ENCODE measurements at places on chromosomes 16 and 17.

DNA sequence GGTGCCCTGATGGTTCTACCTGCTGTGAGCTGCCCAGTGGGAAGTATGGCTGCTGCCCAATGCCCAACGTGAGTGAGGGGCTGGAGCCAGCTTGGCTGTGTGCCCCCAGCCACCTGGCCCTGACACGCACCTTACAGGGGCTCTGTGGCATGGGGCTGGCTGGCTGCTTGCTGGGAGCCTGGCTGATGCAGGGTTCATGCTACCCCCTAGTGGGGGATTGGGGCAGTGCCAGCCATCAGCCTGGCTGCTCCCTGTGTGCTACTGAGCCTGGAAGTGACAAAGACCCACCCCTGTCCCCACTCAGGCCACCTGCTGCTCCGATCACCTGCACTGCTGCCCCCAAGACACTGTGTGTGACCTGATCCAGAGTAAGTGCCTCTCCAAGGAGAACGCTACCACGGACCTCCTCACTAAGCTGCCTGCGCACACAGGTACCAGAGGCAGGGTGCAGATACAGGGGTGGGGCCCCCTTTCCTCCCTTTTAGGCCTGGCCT lies 5.7 kb downstream of the GRN start:
- DNase-seq = peak; percentile 86

- DNase-seq = no peak
Observed at GRCh38 chr17:17770632-17771044, 66.1 kb downstream of the SREBF1 start.

GRCh38 chr16:76959166-76959565 lies 231.8 kb upstream of the MON1B start:
- DNase-seq = no peak

GRCh38 chr17:26963163-26963503 lies 330.8 kb upstream of the WSB1 start:
- no peak for DNase-seq

GRCh38 chr16:89823087-89823823 lies 5.0 kb upstream of the SPIRE2 start:
- DNase-seq = no peak

GRCh38 chr17:8654822-8655221 lies 24.3 kb upstream of the MYH10 start:
- no peak for DNase-seq

GRCh38 chr17:33225509-33225908 lies 67.6 kb downstream of the ASIC2 start:
- no peak for DNase-seq

- DNase-seq = no peak
Observed at GRCh38 chr17:66706851-66707450, 128.0 kb upstream of the CACNG5 start.

GRCh38 chr16:15464401-15465186 lies 30.2 kb downstream of the BMERB1 start:
- no peak for DNase-seq

GRCh38 chr16:80319181-80319580 lies 221.6 kb upstream of the DYNLRB2 start:
- DNase-seq = peak; percentile 14

DNA sequence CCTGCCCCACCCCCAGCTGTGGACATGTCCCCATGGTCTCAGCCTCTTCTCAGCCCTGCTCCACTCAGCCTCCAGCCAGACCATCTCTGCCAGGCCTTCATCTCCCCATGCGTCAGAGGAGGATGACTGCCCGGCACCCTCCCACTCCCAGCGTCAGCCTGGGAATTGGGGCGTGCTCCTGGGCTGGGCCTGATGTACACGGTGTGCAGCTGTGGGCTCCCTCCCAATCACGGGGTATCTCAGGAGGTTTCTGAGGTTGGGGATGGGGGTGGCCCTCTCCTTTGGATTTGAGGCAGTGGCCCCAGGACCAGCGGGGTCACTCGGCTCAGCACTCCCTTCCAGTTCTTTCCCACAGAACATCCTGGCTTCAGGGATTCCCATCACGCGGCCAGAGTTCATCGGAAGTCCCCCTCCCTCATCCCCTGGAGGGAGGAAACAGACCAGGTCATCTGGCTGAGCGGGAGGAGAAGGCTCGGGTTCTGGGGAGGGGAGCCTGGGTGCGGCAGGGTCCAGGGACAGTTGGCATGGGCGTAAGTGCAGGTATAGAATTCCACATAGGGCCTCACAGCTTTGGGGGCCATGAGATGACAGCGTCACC lies 36.9 kb downstream of the SOCS3 start:
- DNase-seq = no peak

- DNase-seq = no peak
Observed at GRCh38 chr17:18041776-18042175, 2.6 kb downstream of the GID4 start.

- DNase-seq = peak; percentile 39
Observed at GRCh38 chr17:49971848-49972485, 3.0 kb downstream of the DLX4 start.

DNA sequence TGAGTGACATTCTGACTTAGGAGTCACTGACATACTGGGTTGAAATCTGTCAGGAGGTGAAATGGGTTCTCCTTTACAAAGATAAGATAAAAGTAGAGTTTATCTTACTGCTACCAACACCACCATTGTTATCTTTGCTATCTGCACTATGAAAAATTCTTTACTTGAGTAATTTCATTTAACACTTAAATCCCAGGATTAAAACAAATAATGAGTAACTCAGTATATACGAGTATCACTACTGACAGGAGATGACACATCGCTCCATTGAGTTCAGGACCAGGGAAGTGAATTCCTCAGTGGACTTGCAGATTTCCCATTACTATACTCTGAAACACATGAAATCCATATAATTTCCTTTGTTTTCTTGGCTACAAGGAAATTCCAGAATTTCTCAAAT lies 242.1 kb upstream of the NLRP1 start:
- DNase-seq = no peak

DNA sequence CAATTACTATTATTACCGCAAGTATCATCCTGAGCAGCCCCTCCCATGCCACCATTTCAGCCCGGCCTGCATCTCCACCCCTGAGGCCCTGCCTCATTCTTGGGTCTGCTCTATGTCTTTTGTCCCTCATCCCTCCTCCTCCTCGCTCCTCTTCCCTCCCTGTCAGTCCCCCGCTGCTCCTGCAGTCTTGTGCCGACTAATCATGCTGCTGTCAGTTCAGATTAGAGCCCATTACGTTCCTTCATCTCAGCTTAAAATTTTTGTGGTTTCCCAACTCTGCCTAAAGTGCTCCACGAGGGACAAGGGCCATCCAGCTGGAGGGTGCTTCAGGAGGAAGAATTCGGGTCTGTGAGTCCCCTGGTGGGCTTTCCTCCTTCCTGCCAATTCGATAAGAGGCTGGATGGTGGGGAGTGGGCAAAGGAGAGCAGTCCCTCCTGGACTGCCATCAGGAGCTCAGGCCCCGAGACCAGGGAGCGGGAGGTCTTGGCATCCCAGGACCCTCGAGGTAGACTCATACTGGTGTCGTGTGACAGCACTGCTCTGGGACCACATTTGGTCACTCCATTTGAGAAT lies 32.9 kb upstream of the GOSR2 start:
- no peak for DNase-seq

DNA sequence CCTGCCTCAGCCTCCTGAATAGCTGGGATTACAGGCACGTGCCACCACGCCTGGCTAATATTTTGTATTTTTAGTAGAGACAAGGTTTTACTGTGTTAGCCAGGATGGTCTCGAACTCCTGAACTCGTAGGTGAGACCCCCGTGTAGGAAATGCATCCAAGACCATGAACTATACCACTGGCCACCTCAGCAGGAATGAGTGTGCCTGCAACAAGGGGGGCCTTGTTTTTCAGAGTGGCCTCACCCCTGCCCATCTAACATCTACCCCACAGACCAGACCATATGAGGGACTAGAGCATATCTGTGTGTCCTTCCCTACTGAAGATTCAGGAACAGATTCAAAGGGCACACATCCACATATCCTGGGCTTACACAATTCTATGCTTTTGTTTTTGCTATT lies 44.9 kb downstream of the SHISA6 start:
- no peak for DNase-seq

DNA sequence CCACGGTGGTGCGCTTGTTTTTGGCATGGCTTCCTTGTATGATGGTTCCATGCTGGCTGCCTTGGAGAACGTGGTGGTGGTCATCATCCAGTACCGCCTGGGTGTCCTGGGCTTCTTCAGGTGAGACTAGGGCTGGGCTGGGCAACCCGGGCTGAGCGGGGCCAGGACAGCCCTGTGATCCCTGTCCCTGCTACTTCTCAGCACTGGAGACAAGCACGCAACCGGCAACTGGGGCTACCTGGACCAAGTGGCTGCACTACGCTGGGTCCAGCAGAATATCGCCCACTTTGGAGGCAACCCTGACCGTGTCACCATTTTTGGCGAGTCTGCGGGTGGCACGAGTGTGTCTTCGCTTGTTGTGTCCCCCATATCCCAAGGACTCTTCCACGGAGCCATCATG lies 4.9 kb downstream of the CES2 start:
- DNase-seq = no peak

- no peak for DNase-seq
Observed at GRCh38 chr16:73858326-73858725, 438.3 kb upstream of the PSMD7 start.

- no peak for DNase-seq
Observed at GRCh38 chr17:56975656-56976055, 2.3 kb upstream of the SCPEP1 start.

GRCh38 chr16:10036956-10037355 lies 145.3 kb downstream of the GRIN2A start:
- no peak for DNase-seq

DNA sequence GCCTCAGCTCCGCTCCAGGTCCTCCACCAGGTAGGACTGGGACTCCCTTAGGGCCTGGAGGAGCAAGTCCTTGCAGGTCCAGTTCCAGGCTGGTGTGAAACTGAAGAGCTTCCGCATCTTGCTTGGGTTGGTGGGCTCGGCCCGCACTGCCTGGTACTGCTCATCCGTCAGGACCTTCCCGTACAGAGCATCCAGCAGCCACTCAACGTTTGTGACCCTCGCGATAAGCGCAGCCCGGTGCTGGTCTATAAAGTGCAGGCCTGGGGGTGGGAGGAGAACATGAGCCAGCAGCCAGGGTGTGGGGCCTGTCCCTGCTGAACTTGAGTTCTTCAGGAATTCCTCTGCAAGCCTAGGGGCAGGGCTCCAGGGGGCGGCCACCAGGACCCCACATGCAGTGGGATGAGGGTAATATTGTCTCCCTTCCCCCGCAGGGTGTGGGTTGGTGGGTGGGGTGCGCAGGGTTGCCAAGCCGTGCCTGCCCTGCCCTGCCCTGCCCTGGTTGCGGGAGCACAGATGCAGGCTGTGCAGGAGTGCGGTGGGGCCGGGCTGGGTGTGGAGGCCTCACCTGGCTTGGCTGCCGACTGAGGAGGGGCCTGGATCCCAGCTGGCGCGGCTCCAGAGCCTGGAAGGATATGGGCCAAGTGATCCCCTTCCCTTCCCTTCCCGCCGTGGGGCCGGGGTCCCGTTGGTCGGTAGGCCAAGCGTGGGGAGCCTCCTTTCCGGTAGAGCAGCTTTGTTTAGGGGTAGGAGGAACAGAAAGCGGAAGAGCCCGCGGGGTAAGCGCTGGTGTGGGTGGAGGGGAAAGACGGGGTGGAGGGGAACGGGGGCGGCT lies 762 bp downstream of the PYCARD start:
- peak; percentile 58 for DNase-seq

GRCh38 chr17:42305543-42306384 lies 17.5 kb downstream of the STAT5A start:
- peak; percentile 54 for DNase-seq
